ENCODE measurements at places on chromosomes 4 and X.

DNA sequence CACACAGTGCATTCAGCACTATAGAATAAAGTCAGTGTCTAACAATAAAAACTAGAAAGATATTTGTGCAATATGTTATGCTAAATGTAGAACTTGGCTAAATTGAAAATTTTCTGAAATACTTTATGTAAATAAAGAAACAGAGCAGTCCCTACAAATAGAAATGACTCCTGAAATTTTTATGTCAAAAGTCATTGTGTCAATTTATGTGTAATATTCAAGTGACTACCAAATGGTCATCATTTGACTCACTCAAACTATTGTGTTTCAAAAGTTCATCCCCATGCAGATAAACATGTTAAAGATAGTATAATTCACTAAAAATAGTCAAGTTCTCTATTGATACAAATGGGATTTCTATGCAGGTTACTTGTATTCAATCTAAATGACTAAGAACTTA is 17.9 kb downstream of the LRBA start:
- DNase-seq: no peak

DNA sequence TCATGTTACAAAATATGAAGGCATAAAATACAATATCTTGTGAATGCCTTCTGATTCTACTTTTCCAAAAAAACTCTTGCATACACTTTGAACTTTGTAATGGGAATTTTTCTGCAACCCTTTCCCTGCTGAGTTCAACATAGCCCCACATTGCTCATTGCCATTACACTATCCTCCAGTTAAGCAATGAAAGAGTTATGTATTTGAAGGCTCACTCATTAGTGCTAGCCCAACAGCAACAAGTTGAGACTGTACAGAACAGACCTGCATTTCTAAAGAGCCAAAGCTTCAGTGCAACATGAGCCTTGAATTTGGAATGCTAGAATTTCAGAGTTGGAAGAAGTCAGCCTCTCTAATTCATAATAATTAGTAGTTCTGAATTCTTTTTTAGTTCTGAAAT is 44.4 kb upstream of the STAG2 start:
- no peak for DNase-seq

DNA sequence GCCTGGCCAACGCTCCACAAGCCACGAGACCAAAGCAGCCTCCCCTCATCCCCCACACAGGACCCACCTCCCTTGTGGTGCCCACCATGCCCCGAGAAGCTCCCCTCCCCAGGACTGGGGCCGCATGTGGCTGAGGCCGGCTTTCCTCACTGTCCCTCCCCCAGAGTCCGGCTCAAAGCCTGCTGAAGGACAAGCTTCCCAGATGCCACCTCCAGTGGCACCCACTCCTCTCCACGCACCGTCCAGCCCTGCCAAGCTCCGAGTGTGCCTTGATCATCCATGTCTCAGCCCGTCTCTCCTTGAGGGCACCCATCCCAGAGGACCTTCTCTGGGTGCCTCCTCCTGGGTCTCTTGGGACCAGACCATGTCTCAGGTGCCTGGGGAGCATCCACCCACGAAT is 58.8 kb upstream of the MXD4 start:
- no peak for DNase-seq

DNA sequence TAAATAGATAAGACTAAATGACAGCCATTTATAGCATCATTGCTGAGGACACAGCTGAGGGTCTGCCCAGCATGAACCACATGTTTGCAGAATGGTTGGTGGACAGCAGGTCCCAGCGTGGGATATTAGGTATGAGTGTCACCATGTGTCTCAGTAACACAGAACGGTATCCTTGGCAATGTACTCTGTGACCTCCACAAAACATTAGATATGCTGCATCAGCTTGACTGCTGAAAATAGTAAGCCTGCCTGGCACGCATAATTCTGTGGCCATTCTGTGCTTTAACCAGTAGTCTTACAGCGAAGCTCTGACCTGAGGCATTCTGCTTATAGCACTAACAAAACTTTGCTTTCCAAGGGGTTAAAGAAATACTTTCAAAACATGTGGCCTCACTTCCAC is 32.0 kb downstream of the LIMCH1 start:
- DNase-seq: no peak

DNA sequence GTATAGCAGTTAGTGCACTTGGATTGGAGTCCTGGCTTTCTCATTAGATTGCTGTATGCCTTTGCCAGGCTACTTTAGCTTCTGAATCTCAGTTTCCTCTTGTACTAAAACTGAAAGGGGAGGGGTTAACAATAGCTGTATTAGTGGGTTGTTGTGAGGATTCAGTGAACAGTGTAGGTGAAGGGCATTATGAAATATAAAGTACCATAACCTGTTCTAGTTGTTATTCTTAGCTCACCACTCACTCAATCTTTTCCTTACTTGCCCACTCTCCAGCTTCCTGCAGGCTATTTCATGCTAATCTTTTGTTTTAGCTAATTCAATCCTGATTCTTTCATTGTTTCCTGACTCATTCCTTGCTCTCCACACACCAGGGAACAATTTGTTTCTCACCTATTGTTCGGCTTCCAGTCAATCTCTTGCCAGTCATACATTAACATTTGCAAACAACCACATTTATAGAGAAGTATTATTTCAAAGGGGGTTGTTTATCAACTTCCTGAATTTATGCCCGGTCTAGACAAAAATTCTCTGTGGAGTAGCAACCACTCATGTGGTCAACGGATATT is 50.6 kb upstream of the EDA start:
- no peak for DNase-seq
